Activated naive CD4-positive, alpha-beta T cell (primary cell): ENCODE measurements at places on chromosomes 2 and 18.

DNA sequence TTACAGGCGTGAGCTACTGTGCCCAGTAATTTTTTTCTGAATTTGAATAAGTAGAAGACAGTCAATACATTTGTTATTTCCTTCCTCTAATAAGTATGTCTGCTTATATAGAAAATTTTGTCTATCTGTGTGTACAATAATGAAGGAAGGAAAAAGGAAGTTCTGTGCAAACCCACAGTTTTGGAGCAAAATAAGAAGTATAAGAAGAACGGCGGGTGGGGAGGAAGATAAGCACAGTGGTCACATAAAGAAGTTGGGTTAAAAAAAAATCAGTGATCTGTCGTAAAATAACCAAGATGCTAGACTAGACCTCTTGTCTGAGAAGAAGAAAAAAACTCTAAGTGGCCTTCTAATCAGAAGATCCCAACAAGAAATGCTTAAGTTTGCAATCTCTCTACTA is 20.2 kb downstream of the MGAT4A start:
- DNase-seq, result no peak

DNA sequence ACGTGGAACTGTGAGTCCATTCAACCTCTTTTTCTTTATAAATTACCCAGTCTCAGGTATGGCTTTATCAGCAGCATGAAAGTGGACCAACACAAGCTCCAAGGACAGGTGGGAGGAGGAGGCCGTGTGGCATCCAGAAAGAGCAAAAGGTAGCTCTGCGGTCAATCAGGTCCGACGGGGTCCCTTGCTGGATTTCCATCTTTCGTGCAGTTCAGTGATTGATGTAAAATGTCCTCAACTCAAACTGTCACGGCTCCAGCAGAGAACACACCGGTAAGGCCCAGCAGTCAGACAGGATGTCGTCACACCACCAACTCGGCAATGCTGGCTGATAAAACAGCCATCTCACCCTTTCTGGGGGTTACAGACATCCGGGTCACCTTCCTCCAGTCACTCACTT is 123.3 kb downstream of the PXDN start:
- no peak for DNase-seq

DNA sequence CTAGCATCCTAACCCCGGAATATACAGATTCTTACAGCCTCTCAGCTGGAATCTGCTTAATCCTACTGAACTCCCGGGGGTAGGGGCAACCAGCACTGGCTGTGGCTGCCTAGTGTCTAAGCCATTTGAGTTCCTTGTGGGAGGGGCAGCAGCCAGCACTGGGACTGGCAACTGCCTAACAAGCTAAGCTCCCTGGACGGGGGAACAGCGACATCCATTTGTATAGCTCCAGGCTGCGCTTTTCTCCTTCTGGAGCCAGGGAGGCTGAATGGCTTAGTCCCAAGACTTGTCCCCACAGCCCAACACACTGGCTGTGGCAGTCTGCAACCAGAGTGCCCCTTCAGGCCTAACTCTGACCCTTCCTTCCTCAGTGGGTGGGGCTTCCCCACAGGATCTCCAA is 787.2 kb downstream of the METTL4 start:
- no peak for DNase-seq

DNA sequence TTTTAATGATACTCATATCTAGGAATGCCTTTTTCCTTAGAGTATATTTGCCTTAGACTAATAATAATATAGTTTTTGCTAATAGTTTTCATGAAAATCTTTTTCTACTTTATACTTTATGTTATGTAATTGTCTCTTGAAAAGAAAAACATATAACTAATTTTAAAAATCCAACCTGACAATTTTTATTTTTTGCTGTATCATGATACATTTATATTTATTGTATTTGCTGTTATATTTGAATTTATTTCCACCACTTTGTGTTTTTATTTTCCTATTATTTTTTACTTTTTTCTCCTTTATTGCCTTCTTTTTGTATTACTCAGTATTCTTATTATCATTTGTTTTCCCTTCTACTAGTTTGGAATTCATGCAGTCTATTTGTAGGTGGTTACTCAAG is 85.4 kb downstream of the MBD5 start:
- DNase-seq, result no peak

GRCh38 chr2:147924647-147925046 is 79.8 kb downstream of the ACVR2A start:
- DNase-seq, result no peak

- no peak for DNase-seq
These were observed 131.3 kb upstream of the ACAA2 start for GRCh38 chr18:49944663-49945062.

DNA sequence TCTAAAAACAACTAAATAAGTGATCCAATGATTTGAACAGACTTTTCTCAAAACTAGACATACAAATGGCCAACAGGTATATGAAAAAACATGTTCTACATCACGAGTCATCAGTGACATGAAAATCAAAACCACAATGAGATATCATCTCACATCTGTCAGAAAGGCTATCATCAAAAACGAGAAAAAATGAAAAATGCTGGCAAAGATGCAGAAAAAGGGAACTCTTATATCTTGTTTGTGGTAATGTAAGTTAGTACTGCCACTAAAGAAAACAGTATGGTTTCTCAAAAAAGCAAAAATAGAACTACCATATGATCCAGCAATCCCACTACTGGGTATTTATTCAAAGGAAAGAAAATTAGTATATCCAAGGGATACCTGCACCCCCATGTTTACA is 255.3 kb upstream of the FBXO11 start:
- DNase-seq, result no peak

GRCh38 chr2:24435391-24436316 is 55.4 kb upstream of the NCOA1 start:
- no peak for DNase-seq

GRCh38 chr2:168096158-168096557 is 151.2 kb downstream of the STK39 start:
- no peak for DNase-seq

DNA sequence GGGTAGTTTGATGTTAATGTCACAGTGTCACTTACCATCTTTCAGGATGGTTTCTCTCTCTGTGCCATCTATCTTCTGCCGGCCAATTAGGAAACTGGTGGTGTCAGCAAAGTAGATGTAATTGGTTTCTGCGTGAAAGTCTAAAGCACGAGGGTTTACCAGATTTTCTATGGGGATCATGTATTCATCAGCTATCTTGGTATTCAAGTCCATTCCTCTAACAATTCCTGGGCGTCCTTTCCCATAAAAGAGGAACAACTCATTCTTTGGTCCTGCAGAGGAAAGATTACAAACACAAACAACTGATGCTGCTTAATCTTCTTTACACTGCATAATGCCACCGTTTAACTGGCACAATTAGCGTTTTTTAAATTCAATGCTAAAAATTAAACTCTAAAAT is 1081.9 kb downstream of the LRP1B start:
- DNase-seq, result no peak

DNA sequence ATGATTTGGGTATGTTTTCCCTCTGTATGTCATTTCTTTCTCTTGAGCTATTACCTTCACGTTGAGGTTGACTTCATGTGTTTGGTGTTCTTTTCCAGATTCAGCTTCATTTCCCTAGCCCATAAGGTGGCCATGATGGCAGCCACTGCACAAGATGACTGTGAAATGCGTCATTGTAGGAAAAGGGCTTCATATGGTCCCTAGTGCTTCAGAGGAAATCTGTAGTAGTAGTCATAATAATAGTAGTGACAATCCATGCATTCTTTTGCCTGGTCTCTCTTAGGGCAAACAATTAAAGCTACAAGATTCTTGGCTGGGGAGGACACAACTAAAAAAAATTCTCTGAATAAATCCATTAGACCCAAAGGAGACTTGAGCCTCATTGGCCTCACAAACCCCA is 28.4 kb downstream of the AOX1 start:
- DNase-seq, result no peak

- no peak for DNase-seq
These were observed 2.9 kb downstream of the RND3 start for GRCh38 chr2:150484461-150485021.

DNA sequence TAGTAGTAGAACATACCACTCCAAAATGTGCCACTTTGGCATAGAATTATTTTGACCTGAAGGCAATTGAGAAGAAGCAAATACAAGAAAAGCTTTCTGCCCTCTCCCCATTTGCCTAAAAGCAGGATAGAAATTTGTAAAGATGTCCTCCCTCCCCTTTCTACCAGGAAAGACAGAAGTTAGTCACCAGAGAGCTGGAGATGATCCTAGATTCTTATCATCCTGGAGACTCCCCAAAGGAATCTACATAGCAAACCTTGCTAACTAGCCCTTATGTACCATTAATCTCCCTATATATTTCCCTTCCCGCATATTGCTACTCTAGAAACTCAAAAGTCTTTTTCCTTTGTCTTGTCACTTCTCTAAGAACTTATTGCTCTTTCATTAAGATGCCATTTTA is 12.6 kb upstream of the TMEM37 start:
- no peak for DNase-seq

GRCh38 chr2:63078852-63079606 is 28.4 kb downstream of the OTX1 start:
- DNase-seq, result no peak

DNA sequence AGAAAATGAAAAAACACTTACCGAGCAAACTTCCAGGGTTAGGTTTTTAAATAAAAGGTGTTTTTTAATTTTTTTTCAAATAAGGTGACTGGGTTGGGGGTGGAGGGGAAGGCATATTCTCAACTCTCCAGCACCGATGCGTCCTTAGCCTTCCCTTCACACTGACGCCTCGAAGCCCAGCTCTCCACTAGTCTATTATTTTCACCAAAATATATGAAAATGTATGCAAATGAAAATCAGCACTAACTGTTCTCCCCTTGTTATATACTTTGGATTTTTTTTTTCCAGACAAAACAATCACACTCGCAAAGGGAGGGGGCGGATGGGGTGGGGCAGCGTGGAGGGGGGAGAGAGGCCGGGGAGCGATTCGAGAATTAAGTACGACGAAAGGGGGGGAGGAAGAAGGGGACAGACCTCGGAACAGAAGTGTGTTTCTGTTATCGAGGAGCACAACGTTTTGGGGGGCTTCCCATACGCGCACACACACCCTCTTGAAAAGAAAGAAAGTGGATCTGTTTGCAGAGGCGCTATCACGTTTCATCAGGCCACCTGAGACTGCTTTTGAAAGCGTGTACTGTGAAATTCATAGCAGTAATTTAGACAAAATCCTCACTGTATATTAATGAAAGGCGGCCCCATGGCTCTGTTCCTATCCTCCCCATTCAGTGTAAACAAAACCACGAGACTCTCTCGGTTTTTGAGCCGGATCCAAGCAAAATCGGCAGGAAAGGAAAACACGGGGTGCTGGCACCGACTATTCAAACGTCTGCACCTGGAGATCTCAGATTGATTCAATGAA is 2.4 kb upstream of the POU3F3 start:
- no peak for DNase-seq

DNA sequence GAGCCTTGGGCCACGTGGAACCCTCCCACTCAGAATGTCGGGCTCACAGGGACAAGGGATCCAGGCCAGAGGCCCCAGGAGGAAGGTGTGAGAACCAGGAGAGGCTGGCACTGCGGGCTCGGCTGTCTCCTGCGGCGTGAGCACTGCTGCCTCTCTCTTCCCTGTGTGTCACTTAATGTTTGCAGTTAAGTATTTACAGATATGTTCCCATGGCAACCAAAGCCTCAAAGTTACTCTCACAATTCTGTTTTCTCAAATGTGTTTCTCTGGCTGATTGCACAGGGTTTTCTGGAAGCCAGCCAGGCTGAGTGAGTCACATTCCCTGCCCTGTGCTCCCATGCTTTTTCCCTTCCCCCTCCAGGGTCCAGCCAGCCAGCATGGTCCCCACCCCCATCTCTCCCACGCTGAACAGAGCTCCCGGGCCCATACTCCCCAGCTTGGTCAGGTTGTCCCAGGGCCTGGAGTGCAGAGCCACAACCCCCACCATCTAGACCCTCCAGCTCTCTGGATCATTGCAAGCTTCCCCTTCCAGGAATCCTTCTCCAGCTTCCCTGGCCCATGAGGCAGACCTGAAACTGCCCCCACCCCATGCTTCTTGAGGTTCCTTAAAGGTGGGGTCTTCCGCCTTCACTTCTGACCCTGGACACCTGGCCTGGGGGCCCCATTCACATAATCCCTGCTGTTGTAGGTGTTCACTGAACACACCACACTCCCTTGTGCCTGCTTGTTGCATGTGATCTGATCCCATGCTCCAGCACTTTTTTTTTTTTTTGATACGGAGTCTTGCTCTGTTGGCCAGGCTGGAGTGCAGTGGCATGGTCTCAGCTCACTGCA is 265.9 kb downstream of the CELF4 start:
- no peak for DNase-seq

- no peak for DNase-seq
These were observed 109.7 kb downstream of the TFCP2L1 start for GRCh38 chr2:121175326-121175725.

DNA sequence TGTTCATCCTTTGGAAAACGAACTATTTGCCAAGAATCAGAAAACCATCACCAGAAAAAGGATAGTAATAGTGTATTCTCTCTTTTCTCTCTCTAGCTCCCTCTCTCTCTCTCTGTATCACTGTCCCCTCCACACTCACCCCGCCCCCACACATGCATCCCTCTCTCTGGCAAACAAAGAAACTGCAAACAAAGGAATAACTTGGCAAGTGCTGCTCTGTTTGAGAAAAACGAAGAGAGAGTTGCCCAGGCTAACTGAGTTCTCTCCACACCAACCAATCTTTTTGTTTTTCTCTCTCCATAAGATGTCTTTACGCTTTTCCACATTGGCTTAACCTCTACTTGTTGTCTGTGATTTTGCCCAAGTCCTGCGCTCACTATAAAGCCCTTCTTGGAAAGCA is 316.2 kb downstream of the EPHA4 start:
- no peak for DNase-seq

GRCh38 chr2:102053096-102053495 is 61.3 kb downstream of the IL1R2 start:
- no peak for DNase-seq

DNA sequence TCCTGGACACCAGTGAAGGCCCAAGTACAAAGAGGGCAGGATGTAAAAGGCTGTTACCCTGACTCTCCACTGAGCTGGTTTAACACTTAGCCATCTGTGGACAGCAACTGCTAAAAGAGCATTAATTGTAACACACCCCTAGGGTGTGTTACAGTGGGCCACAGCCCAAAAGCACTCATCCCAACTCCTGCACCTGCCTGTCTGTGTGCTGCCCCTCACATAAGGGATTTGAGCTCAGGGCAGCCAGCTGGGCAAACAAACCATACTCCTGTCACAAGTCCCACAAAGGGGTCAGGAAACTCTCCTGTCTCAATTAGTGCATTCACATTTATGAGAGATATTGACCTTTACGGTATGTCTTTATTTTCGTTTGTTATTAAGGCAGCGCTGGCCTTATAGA is 833.1 kb upstream of the NXPH2 start:
- DNase-seq, result no peak
